ENCODE measurements at places on chromosomes 4 and X.

DNA sequence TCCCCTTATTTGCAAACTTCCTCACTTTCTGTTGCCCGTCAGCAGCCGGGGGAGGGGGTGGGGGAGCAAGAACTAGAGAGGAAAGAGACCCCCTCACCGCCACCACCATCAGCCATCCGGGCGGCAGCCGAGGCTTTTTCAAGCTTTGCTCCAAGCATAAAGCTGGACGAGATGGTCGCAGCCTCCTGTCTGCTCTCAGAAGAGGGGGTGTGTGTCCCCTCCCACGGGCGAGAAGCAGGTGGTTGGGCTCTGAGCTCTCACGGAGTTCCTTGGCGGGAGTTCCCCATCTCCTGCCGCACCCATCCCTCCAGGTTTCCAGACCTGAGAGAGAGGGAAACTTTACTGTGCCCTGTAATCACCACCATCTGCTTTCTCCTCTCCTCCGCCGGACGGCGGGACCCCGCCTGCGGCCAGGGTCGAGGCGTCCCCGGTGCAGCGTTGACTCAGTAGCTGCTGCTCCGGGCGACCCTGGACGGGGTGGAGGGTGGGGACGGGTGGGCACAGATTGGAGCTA is 4.7 kb upstream of the ARX start:
- DNase-seq, result no peak

DNA sequence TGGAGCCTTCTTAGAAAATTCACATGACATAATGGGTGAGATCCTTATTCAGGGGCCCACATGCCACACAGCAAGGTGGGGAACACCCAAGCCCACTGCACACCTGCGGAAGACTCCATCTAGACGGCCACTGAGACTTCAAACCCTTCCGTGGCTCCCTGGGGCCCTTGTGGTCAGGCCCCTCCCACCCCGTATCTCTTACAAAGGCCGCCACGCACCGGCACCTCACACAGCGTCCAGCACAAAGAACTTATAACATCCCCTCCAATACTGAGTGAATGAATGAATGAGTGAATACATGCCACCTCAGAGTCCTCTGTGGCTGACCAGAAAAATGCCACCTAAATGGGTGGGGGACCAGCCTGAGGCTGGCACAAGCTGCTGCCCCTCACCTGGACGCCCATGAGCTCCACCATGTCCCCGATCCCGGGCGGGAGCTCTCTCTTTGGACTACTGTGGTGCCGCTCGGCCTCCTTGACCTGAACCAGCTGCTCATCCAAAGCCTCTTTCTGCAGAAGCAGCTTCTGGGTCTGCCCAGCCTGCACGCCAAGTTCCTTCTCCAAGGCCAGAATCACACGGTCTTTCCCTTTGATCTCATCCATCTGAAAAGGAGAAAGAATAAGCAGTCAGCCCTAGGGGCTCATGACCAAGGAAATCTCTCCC is 66.9 kb upstream of the C4orf50 start:
- no peak for DNase-seq

DNA sequence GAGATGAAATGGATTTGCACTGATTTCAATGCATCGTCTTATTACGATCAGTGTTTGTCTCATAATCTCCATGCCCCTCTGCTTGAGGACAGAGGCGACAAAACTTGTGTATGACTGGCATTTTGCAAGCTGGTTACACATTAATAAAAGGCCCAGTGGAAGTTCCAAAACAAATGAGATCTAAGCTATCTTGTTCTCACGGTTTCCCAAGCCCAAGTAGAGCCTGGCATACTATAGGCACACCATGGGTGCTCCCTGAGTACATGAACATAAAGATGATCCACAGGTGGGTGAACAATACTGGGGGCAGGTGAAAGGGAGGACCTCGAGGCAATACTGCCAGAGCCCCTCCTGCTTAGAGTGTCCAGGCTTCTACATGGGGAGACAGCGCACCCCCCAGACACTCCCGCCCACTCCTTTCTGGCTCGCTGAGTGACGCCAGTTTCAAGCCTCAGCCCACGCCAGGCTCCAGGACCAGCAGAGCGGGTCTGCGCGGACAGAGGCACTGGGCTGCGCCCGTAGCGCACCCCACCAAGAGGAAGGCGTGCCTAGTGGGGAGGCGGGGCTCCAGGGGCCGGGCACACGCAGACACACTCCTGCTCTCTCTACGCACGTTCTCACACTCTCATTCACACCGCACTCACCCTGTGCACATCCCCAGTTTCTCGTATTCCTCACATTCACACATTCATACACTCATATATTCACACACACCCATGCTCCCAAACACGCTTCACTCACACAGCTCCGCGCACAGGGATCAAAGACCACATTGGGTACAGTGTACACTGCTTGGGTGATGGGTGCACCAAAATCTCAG is 8.9 kb upstream of the GSX2 start:
- peak; percentile 30 for DNase-seq

DNA sequence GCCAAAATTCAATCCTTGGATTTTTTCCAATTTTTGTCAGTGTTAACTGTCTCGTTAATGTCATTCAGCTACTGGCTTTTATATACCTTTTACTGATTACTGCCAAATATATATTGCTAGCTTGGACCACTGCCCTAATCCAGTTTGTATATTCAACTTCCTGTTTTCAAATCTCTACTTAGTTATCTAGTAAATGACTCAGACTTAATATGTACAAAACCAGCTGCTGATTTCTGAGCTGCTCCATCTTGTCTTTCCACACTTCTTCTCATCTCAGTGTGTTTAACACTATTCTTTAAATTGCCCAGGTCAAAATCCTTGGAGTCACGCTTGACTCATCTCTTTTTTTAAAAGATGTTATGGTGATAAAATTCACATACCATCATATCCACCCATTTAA is 1196.7 kb downstream of the RAPGEF2 start:
- peak; percentile 20 for DNase-seq

DNA sequence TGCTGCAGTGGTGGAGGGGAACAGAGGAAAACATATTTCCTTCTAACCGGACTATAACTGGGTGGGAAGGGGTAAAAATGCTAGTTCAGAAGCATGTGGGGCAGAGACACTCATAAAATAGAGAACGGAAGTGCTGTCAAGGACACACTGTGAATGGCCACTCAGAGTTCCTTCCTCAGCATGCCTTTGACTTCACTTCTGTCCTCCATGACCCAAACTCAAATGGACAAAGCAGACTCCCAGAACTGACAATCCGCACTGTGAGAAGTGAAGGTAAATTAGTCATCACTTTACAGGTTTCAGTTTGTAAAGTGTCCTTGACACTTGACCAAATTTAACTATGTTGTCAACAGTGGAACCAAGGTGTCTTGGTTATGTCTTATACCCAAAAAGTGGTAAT is 30.2 kb upstream of the ELF2 start:
- DNase-seq, result no peak

DNA sequence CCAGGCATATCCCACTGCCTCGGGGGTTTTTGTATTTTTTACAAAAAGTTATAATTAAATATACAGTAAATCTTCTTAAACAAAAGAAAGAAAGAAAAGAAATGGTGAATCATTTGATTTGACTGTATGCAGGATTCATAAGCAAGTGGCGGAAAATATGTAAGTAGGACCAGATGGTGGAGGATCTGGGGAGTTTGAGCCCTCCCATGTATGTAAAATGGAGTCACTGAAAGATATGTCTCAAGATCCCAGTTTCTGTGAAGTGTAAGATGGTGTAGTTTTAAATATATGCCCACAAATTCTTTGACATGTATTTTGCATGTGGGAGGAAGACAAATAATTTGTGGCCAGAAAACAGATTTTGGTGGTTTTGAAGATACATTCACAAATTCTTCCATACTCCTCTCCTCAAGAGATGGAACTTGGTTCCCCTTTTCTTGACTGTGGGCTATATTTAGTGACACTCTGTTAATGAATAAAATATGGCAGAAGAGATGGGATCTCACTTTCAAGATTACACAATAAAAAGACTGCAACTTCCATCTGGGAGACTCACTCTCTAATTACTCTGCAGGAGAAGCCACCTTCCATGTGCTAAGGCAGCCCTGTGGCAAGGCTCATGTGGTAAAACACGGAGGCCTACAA is 133.6 kb upstream of the S100G start:
- no peak for DNase-seq

- peak; percentile 71 for DNase-seq
These were observed 54.5 kb downstream of the RTL9 start for GRCh38 chrX:110412971-110413726.
